Chondrocyte (in vitro differentiated cells): ENCODE measurements at places on chromosomes 3 and 15. TPM values are rescaled to one million over a fixed set of nuclear protein-coding genes. Genes with fewer than 3 reads are reported as not detected.

Gene FMN1
- 4.0 to 6.6 TPM (median 4.8 TPM) in 3 replicates for total RNA-seq

Gene LTF
- total RNA-seq: not detected in 3 replicates

Gene DUOXA2
- total RNA-seq: not detected in 3 replicates

- DNase-seq: no peak
Observed at GRCh38 chr3:106176734-106177133, 307.9 kb upstream of the CBLB start.

Gene C15orf39
- 12.2 to 33.4 TPM (median 32.9 TPM) in 3 replicates for total RNA-seq

Gene NPAP1
- total RNA-seq: not detected in 3 replicates

GRCh38 chr3:189167027-189167766, 4.6 kb upstream of the TPRG1 start:
- no peak for DNase-seq

DNA sequence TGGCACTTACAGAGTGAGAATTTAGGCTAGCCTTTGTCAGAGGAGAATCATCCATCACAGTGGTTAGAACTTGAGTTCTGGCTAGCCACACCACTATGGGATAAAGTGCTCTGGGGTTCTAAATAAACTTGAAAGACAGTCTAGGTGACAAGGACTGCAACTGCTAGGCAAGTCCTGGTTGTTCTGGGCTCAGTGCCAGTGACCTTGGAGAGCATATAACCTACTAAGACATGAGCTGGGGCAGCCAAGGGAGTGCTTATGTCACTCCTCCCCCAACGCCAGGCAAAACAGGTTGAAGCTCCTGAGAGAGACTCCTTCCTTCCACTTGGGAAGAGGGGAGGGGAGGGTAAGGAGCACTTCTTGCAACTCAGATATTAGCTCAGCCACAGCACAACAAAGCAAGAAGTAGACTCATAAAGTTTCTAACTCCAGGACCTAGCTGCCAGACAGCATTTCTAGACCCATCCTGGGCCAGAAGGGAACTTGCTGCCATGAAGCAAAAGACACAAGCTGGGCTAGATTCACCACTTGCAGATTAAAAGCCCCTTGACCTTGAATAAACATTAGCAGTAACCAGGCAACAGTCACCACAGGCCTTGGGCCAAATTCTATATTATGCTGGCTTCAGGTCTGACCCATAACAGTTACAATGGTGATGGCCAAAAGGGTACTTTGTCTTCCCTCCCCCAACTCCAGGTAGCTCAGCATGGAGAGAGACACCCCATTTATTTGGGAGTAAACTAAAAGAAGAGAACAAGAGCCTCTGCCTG, 963.7 kb downstream of the PLOD2 start:
- DNase-seq: no peak

GRCh38 chr3:186566772-186567071, 417 bp downstream of the TBCCD1 start:
- no peak for DNase-seq

Gene SMCO1
- not detected in 3 replicates for total RNA-seq

DNA sequence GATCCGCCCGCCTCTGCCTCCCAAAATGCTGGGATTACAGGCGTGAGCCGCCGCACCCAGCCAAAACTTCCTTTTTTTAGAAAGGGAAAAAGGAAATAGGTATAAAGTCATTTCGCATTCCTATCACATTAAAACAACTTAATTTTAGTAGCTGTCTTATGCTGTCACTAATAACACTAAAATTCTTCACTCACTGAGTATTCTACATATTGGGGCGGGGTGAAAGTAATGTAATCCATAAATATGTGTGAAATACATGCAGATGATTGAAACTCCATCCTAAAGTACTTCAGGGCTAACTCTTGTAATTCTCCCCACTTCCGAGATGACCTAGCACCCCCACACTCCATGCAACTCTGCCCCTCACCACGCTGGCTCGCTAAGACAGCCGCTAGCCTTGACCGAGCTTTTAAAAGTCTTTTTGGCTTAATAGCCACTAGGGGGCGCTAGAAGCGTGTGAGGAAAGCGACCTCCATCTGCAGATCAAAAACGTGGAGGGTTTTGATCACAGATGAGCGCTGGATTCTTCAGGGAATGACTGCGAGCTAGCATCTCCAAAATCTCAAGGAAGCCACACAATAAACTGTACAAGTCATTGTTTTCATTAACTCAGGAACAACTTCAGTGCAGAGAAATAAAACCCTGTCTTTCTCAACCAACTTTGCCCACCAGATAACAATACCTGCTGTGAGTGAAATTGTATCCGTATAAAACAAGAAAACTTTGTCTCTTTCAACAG, 129.3 kb upstream of the IGF1R start:
- DNase-seq: no peak

Gene COX5A
- total RNA-seq: 126 to 133 TPM (median 131 TPM) in 3 replicates

- no peak for DNase-seq
Observed at GRCh38 chr3:178320456-178321351, 215.5 kb upstream of the KCNMB2 start.

Gene ADAMTSL3
- 0.17 to 0.49 TPM in 2 of 3 replicates, not detected in the other for total RNA-seq

Gene TGM4
- total RNA-seq: 0.27 TPM in 1 of 3 replicates, not detected in the others

Gene CEMIP
- total RNA-seq: 138 to 146 TPM (median 143 TPM) in 3 replicates

- DNase-seq: no peak
Observed at GRCh38 chr3:117518364-117518763, 808.8 kb downstream of the TUSC7 start.
